Aorta (tissue), 5 donors: ENCODE measurements at places on chromosomes 5 and 9.

GRCh38 chr5:24407466-24407865 lies 237.3 kb downstream of the CDH10 start:
- no peak for DNase-seq

DNA sequence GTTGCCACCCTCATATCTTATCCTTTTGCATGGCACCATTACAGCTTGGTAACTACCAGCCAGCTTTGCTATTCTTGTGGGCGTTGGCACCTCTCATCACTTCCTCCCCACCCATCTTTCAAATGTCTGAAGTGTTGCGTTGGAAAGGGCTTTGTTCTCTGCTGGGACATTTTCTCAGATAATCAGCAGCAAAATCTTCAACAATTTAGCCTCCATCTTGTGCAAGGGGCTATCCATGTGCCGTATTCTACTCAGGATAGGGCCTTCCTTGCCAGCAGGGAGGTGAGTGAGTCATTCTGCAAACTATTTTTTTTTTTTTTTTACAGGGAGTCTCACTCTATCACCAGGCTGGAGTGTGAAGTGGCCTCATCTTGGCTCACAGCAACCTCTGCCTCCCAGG lies 62.1 kb upstream of the NUDT12 start:
- no peak for DNase-seq

DNA sequence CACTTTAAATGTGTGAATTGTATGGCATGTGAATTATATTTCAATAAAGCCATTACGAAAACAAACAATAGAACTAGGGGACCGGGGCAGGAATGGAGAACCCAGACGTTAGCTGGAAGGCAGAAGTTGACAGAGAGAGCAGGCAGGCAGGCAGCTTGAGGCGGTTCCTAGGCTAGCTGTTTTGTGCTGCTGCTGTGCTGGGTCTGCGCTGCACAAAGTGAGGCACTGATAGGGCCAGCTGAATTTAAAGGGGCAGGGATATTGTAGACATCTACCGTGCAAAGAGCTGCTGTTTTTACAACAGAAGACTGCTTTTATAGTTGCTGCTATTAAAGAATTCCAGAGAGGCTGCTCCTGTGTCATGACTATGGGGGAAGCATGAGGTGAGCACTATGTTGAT lies 21.6 kb upstream of the MIER3 start:
- no peak for DNase-seq

DNA sequence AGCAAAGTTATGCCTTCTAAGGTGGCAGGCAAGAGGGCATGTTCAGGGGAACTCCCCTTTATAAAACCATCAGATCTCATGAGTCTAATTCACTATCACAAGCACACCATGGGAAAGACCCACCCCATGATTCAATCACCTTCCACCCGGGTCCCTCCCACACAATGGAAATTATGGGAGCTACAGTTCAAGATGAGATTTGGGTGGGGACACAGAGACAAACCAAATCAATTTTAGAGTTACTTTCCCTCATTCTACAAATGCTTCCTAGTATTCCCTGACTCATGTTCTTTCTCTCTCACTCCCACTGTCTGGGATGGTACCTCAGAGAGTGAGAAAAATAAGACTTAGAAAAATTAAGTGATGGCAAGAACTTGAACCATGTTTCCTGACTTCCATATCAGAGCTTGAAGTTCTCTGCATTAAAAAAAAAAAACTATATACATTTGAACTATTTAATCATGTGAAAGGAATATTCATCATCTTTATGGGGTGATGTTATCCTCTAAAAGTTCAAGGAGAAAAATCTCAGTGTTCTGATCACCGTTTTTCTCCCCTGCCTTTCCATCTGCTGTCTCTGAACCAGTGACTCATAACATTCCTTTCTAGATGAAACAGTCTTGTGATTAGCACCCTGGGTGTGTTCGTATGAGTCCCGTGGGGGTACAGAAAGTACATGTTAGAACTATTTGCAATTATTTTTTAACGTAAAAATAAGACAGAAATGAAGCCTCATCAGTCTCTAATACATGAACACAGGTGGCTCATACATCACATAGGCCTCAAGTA lies 282.9 kb downstream of the SLF1 start:
- no peak for DNase-seq

DNA sequence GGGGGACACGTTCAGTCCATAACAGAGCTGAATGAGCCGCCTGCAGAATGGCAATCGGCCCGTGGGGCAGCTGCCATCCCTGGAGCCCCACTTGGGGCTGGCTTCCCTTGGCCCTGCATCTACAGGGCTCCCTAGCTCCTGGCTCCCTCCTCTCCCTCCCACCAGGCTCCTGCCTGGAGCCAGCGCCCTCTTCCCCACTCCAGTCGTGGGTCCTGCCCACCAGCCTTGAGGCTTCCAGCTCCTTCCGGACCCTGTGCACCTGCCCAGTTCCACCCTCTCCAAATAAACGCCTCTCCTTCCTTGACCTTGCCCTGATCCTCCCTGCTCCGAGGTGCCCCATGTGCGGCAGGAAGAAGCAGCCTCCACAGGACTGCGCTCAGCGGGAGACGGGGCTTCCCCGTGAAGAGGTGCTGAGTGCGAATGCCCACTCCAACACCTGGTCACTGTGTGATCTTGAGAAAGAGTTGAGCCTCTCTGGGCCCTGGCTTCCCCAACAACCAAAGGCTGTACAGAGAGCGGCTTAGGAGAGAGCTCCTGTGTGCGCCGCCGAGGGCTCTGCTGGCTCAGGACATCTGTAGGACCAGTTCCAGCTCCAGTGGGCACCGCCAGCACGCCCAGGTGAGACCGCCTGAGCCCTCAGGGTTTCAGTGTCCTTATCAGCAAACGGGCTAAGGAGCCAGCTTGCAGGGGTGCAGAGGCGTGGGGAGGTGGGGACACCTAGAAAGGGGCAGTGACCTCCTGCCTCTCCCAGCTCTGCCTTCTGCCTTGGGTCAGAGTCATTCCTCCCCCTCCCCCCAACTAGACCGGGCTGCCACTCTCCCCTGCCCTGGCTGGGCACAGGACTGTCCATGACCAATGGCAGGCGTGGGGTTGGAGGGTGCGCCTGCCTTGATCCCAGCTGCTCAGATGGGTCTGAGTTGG lies 12.1 kb downstream of the C9orf50 start:
- DNase-seq = no peak

- peak; percentile 77 for DNase-seq
Measured at GRCh38 chr5:149035372-149035790, 27.5 kb downstream of the SH3TC2 start.
